ENCODE measurements at places on chromosomes 13 and 19. TPM values are rescaled to one million over a fixed set of nuclear protein-coding genes. Genes with fewer than 3 reads are reported as not detected.

GRCh38 chr13:40517486-40518480 lies 148.7 kb downstream of the FOXO1 start:
- DNase-seq = no peak

DNA sequence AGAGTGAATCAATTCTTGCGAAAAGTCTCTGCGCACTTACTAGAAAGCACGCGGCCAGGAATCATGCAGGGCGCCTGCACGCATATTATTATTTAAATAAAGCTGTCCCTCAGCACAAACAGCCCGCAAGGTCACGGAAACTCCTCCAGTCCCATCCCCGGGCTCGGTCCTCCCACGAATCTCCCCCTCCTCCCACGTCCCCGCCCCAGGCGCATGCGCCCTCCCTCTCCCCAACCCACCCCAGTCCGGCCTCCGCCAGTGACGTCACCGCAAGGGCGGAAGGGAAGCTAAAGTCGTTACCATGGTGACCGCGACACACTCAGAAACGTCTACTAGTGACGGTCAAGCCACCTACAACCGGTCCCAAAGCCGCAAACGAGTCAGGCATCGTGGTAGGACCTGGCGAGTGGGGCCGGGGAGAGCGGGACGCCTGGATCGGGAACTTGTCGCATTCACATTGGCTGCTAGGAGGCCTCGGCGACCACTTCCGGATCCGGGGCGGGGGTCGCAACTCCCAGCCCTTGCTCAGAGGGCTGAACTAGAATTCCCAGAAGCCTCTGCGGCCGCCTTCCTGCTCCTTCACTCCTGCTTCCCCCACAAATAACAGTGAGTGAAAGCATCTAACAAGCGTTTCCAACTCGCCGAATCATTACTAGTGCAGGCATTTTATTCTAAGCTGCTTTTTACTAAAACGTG lies at the start of gene ZSCAN5A:
Gene ZSCAN5A (minus strand): TSS at position 459 of the 696 bp plus-strand sequence. CDS start 89,793 bp downstream, outside the sequence.
- DNase-seq = peak; percentile 97

- DNase-seq = no peak
These were observed 74.9 kb downstream of the SOX1 start for GRCh38 chr13:112141643-112142400.

- DNase-seq = no peak
These were observed 247.5 kb upstream of the TSHZ3 start for GRCh38 chr19:31596751-31597150.

CGB3 gene
- polyA plus RNA-seq = not detected

GRCh38 chr13:55418095-55418494 lies 1722.6 kb upstream of the PRR20A start:
- no peak for DNase-seq

GPR183 gene
- 2.2 TPM for polyA plus RNA-seq

DNA sequence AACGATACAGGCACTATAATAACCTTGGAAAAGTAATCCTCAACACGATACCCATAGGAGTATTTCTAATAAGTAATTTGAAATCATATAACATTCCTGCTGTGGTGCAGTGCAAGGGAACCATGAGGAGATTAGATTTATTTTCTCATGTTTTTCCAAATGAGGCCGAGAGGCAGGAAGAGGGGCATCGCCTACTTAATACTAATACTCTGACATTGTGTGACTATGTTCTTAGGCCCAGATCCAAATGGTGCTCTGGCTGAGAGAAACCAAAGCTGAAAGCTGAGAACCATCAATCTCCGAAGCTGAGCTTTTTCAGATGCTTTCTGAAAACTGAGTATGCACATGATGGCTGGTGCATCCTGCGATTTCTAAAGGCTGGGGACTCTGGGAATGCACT lies 248.0 kb upstream of the MAB21L1 start:
- peak; percentile 33 for DNase-seq

DNA sequence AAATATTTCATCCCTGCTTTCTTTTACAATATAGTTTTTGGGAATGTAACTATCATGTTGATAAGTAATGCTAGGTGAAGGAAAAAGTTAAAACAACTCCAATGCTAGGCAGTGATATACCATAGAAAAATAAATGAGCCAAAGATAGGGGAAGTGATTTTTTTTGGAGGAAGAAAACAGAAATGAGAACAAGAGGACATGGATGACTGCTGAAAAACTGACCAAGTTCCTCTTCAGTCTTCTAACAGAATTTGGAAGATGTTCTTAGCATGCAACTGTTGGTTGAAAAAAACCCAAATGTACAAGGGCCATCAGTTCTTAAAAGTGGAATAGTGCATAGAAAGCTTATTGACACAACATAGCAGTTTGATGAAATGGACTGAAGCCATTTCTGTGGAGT lies 262.5 kb upstream of the STARD13 start:
- no peak for DNase-seq

PLIN4 gene
- polyA plus RNA-seq = 1.5 TPM

- DNase-seq = no peak
These were observed 155.3 kb upstream of the LSM14A start for GRCh38 chr19:34017024-34017423.

DNA sequence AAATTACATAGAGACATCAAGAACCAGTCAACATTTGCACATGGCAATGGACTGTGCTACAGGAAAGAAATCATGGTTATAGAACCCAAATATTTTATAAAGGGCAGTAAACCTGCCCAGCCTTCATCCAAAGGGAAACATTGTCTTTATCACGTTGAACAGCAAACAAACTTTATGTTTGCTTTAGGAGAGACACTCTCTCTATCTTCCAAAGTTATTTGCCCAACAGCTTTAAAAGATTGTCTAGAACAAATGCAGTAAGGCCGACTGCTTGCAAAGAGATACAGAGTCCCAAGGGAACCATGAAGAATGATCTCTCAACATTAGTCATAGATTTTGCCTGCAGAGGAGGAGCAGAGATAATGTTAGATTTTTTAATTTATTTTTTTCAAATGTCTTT lies 1323.5 kb upstream of the SLC10A2 start:
- DNase-seq = no peak

OR7C2 gene
- not detected for polyA plus RNA-seq

PLVAP gene
- polyA plus RNA-seq = 205 TPM

ELSPBP1 gene
- not detected for polyA plus RNA-seq

DNA sequence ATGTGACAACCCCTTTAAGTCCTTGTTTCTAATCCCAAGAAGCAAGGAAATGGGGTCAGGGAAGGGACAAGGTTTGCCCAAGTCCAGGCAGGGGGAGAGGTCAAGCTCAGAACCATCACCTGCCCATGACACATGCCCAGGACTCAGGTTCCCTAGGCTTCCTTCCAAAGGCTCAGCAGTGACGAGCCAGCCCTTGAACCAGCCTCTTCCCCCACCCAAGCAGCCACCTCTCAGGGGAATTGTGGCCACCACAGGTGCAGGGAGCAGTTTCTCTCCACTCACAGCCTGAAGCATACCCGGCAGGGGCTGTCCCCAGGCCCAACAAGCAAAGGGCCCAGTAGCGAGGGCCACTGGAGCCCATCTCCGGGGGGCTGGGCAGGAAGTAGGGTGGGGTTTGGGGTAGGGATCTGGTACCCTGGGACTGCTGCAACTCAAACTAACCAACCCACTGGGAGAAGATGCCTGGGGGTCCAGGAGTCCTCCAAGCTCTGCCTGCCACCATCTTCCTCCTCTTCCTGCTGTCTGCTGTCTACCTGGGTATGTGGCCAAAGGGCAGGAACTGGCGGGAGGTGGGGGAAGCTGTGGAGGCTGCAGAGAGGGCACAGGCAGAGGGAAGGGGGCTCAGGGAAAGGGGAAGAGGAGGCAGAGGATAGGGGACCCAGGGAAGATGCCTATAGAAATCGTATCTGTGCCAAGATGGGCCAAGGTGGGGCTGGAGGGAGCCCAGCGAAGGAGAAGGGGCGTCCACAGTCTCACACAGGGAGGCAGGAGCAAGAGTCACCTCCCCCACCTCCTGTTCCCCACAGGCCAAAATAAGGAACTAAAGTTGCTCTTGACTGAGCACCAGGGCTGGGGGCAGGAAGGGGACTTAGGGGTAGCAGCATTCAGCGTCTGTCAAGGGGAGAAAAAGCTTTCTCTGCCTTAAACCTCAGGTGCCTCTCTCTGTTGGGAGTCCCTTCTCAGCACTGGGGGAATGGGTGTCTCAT lies at the start of gene CD79A:
Gene CD79A (plus strand): TSS at position 433 of the 986 bp plus-strand sequence. CDS start 26 bp downstream, at position 459.
- no peak for DNase-seq

ACP5 gene
- polyA plus RNA-seq = 12.8 TPM

GRCh38 chr13:64540468-64540867 lies 2689.7 kb downstream of the PCDH9 start:
- DNase-seq = no peak

DNA sequence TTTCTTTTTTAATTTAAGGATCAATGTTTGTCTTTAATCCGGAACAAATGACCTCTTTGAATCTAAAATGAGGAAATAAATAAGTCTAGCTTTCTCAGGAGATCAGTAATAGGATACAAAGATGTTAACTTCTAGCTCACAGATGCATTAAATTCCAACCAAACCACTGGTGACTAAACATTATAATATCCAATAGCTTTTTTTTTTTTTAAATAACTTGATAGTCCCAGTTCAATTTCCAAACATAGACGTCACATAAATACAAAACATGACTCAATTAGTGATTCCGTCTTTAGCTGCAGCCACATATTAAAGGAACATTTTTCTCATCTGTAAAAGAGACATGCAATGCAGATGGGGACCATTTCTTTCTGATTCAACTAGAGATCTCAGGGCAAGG lies 390.5 kb upstream of the PCDH9 start:
- DNase-seq = no peak

GRCh38 chr13:46893221-46893740 lies 3.6 kb downstream of the HTR2A start:
- peak; percentile 0 for DNase-seq

GRCh38 chr13:27795718-27796019 lies 3.4 kb downstream of the GSX1 start:
- no peak for DNase-seq

CAMSAP3 gene
- 28.6 TPM for polyA plus RNA-seq

- DNase-seq = no peak
These were observed 194.0 kb downstream of the SHISA2 start for GRCh38 chr13:25857830-25858229.

DNA sequence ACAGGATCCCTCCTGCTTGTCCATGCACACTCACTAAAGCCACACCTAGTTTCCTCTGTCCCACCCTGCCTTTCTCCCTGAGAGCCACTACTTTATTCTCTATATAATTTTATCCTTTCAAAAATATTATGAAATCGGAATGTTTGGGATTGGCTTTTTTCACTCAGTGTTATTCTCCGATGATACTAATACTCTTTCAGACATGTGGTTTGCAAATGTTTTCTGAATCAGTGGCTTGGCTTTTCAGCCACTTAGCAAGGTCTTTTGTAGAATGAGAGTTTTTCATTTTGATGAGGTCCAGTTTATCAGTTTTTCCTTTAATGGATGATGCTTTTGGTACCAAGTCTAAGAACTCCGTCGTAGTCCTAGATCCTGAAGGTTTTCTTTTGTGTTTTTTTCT lies 11.6 kb downstream of the SPATA13 start:
- no peak for DNase-seq

DNA sequence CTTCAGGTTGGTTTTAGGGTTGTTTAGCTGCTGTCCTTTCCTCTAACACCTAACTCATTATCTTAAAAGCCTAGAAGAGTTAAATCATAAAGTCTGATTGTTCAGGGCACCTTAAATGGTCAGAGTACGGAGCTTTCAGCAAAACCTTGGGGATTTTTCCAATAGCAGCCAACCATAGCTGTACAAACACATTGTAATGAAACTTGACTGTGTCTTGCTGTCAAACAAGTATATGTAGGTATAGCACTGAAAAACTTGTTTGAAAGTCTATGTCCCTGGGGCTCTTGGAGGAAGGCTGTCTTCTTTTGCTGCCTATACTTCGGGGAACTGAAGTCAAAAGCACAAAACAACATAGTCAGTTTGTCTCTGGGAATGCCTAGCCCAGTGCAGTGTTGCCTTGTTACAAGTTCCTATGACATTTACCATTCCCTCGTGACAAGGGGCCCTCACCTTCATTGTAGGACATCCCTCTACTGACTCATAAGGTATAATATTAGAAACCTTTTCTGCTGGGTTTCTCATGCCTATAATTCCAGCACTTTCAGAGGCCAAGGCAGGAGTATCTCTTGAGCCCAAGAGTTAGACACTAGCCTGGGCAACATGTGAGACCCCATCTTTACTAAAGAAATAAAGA lies 474.5 kb upstream of the NBEA start:
- DNase-seq = no peak
